ENCODE measurements at places on chromosomes 6 and 20.

DNA sequence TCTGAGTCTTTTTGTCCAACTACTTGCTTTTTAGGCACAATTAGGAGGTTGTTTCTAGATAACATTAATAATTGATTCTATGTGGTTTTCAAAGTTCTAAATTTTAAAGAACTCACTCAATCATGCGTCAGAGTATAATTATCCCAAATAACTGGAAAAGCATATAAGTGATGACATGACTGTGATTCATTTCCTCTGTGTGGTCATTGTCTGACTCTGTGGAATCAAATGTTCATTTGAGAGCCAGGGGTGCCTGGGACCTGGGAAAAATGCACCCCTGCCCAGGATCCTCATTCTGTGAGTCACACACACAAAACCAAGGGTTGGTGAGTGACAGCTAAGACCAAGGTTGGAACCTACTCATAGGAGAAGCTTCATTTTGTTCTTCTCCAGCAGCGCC, 127.1 kb upstream of the MLIP start:
- no peak for DNase-seq

GRCh38 chr6:167210375-167211294, 52.9 kb upstream of the GPR31 start:
- no peak for DNase-seq

DNA sequence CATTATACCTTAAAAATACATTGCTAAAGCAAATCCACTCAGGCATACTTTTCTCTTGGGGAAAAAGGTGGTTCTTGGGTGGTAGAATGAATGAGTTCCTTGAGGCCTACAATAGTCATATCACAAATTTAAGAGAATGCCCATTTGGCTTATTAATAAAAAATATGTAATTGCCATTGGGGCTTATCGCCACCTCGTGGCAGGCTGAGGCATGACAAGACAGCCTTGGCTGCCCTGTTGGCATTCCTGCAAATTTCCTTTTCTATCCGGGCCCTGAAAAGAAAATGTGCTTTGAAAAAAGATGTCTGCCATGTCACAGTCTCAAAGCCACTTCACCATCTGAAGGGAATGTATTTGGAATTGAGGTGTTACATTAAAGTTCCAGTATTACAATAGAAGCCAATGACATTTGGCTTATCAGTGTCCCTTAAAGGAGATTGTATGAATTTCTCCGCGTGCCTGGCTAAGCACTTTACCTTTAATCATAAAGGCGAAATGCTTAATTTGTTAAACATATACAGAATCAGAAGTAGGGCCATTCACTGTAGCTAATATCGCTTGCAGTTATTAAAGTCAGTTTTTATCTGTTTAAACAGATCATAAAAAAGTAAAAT, 188.3 kb upstream of the ZFP64 start:
- peak; percentile 35 for DNase-seq

GRCh38 chr6:3603340-3604130, 146.7 kb upstream of the SLC22A23 start:
- DNase-seq, result no peak

DNA sequence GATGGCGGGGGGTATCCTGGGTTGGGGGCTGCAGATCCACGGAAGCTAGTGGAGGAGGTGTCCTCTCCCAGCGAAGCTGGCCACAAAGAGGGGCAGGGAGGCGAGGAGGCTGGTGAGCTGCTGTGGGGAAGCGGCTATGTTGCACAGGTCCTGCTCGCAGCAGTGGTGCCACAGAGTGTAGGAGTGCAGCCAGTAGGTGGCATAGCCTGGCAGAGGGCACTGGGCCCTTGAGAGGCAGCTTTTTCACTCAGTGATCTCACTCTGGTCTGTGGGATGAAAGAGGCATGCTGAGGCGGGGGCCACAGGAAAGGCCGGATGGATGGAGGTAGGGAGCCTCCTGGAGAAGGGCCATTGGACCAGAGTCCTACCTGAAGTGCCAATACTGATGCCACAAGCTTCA, 2.9 kb upstream of the LY6G6D start:
- peak; percentile 21 for DNase-seq

DNA sequence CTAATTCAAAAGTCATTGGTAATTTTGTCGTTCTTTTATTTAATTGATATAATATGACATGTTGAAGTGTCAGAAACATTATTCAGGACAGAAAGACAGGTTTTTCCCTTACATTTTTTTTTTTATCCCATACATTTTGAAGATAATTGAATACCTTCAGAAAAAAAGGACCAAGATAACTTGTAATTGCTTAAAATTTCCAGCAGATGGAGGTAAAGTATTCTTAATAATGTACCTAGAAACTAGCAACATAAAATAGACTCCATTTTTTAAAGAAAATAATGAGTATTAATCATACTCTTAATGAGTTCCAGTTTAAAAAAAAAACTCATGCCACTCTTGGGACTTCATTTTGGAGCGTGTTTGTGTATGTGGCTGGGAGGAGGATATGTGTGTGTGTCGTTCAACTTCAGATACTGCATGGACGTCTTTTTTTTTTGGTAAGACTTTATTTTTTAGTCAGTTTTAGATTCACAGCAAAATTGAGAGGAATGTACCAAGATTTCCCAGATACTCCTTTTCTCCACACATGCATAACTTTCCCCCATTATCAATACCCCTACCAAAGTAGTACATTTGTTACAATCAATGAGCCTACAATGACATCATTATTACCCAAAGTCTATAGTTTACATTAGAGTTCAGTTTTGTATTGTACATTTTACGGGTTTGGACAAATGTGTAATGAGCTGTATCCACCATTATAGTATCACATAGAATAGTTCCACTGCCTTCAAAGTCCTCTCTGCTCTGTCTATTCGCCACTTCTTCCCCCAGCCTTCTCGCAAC, 79.4 kb downstream of the ROS1 start:
- no peak for DNase-seq

DNA sequence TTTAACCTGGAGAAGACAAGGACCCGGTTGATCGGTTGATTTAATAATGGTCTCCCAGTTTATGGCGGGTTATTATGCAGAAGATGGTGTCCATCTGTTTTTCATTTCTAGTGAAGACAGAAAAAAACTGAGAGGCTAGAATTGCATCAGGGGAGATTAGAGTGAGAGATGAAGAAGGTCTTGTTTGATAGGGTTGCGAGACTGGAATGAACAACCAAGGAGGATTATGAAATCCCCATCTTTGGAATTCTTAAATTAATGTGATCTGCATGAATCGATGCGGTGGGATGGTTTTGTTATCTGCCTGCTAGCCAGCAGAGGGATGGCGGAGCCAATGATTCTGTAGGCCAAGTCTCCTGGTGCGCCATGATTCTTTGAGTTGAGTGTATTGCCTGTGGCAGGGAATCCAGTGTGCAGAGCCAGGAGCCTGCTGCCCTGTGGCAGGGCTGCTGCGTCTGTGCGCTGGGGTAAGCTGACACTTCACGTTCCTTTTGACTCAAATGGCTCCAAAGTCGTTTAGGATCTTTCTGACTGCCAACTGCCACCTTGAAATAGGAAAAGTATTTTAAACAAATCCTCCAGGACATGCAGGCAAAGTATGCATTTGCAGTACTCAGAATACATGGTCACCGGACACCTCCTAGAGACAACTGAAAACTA, 200.1 kb downstream of the CLIC5 start:
- DNase-seq, result no peak

DNA sequence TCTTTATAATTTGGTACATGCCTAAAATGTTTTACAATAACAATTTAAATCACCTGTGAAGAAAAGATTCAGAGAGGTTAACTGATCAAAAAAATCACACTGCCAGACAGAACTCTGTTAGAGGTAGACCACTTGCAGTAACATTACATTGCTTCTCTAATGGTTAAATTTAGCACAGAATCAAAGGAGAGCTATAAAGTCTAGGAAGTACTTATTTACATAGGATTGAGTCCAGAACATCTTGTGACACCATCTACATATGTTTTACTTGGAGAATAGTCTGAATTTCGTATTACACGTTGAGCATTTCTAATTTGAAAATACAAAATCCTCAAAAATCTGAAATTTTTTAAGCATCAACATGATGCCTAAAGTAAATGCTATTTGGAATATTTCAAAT, 17.2 kb upstream of the TBC1D20 start:
- no peak for DNase-seq

DNA sequence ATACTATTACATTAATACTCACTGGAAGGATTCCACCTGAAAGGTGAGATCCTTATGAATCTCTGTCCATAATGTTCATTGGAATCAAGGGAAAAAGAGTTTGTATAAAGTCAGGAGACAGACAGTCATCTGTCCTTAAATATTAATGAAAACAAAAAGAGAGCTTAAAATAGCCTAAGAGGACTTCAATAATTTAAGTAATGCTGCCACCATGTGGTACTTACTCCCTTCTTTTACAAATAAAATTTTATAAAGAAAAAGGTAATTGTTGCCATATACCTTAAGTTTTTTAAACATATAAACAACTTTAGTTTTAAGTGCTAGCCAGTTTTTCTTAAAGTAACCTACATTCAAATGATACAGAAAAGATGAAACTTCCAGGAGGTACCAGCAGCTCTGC, 5.1 kb downstream of the BLOC1S5 start:
- DNase-seq, result peak; percentile 4

DNA sequence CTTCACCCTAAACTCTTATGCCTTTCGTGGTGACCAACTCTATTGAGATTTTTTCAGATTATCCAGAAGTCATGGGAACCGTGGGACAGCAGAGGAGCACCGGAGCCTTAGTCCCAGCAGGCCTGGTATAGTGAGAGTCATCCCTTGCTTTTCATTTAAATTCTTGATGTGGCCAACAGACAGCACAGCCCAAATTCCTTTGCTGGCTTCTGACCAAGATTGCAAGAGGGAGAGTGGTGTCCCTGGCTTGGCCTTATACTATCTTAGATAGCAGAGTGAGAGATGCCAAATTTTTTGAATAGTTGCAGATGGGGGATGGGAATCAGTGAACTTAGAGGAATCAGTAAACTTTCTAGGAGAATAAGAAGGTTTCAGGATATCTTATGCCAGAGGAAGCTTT, 7.8 kb downstream of the STX11 start:
- DNase-seq, result no peak

GRCh38 chr6:116983375-116983774, 106.3 kb downstream of the RFX6 start:
- DNase-seq, result no peak

DNA sequence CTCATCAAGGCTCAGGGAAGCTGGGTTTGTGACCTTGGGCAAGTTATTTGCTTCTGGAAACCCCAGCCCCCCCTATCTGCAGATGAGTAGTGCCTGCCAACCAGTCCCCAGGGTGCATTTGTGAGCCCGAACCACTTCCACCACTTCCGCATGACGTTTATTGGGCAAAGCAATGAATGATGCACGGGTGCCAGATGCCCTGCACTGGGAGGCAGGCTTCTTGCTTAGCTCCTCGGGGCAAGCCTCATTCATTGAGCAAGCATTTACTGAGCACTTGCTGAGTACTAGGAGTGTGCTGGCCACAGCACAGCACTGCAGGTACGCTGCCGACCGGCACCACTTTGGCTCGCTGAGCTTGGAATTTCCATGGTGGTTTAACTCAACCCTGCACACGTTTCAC, 60.2 kb downstream of the GNAS-AS1 start:
- peak; percentile 3 for DNase-seq
